Renal cortical epithelial cell (primary cell): ENCODE measurements at places on chromosomes 11 and 22.
A peak's percentile ranks its signal among the peaks of the same experiment; 100 is the strongest.

DNA sequence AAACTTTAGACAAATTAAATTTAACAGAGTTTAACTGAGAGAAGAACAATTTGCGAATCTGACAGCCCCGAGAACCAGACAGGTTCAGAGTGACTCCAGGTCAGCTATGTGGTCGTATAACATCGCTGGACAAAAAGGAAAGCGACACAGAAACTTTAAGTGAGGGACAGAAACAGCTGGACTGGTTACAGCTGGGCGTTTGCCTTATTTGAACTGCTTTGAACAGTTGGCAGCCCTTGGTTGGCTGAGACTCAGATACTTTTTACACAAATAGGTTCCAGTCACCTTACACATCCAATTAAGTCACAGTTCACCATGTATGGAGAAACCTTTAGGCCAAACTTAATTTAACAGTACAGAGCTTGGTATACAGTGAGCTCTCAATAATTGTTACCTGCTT is 436.9 kb downstream of the GUCY1A2 start:
- no peak for DNase-seq

GRCh38 chr11:131896978-131897615 is 526.7 kb downstream of the NTM start:
- no peak for DNase-seq

DNA sequence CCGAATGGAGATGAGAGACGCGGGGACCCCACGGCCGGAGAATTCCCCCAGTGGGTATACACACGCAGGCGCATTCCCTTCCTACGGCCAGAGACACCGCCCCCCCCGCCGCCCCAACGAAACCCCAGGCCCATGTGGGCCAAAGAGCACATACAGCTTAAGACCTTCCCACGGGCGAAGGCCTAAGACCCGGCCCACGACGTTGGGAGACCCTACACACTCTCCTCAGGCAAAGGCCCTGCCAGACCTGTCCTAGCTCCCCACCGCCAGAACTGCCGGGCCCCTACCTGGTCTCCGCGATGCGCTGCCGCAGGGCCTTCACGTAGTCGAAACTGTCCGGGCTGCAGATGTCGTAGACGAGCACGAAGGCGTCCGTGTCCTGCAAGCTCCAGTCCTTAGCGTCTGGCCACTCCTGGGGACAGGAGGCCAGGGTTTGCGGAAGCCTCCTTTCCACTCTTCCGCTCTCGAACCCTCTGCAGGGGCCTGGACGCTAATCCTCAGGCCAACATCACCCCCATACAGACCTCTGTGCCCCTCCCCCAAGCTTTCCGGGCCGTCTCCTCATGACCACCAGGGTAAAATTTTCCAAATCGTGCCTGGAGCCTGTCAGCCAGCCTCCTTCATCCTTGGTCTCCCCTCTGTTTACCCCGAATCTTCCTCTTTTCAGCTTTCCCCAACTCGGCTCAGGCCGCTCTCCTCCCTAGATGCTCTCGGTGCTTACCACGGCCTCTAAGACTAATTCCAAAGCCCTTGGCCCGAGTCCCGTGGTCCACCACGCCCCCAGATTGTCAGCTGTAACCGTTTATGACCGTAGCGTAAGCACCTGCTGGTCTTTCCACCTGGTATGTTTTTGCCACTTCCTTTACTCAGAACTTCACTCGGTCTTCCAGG is 1.7 kb downstream of the RASL10A start:
- DNase-seq, result no peak

DNA sequence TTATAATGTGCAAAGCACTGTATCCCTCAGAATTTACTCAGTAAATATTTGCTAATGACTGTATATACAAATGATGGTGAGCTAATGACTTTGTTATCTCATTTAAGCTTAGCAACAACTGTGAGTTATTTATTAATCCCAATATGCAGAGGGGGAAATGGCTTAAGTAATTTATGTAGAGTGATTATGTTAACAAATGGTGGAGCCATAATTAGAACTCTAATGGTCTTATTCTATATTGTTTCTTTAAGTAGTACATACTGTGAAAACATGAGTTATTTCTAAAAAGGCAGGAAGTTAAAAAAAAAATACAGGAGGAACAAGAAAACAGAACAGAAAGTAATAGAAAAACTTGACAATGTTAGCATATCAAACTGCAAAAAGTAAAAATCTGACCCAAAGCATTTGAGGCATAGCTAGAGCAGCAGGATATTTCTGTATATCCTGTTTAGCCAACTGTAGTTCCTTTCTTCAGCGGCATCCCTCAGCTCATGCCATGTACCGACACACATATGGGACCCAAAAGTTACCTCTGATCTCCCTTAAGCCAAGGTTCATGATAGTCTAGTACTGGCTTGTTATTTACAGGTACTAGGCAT is 94.2 kb downstream of the FCHSD2 start:
- peak; percentile 62 for DNase-seq

DNA sequence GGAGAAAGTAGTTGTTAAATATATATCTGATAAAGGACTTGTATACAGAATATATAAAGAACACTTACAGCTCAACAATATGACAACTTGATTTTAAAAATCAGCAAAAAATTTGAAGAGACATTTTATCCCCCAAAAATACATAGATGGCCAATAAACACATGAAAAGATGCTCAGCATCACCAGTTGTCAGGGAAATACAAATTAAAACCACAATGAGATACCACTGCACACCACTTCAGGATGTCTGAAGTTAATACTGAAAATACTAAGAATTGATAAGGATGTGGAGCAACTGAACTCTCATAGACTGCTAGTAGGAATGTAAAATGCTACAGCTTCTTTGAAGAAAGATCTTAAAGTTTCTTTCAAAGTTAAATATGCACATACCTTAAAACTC is 49.2 kb downstream of the KREMEN1 start:
- DNase-seq, result no peak

DNA sequence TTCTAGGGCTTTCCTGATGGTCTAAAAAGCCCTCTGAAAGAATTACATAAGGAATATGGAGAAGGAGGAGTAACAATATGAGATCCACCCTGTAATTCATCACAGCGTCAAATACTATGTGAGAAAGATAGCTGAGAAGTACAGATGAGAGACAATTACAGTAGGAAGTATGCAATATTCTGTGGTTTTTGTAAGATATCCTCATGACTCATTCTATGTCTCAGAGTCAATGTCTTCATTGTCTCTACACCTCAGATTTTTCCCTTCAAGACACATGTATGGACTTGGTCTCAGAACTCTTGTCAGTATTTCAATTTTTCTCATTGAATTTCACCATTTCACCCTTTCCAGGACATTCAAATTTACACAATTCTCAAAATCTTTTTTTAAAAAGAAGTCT is 343.3 kb upstream of the CTSC start:
- no peak for DNase-seq

DNA sequence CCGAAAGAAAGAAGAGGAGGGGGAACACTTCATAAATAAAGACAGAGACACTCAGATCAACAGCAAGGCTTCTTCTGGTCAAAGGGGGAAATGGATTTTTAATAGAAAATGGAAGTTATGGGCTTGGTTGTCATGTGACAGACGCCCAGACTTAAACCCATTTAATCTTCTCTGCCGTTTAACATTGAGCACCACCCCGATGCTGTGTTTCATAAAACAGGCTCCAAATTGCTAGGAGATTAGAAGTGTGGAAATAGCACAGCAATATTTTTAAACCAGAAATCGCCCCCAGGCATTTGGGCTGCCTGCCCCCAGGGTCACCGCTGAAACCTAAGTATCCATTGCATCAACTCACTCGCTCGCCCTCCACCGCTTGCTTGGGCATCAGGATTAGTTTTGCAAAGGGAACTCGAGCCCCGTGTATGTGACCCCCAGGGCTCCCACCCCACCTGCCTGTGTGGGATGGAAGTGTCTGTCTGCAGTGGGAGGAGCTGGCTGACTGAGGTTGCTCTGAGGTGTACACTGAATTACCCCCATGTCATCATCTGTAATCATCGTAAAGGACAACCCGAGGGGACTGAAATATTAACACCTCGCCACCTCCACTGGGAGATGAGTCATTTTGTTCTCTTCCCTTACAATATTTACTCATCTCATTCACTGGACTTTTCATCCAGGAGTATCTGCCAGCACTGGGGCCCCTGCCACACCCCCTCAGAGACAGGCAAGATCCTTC is 10.7 kb downstream of the DSCAML1 start:
- no peak for DNase-seq

GRCh38 chr11:11335043-11335442 is 18.0 kb downstream of the CSNK2A3 start:
- no peak for DNase-seq

GRCh38 chr11:65236194-65237059 is 25.3 kb upstream of the POLA2 start:
- no peak for DNase-seq

GRCh38 chr22:48945621-48946458 is 881.8 kb downstream of the BRD1 start:
- DNase-seq, result no peak

GRCh38 chr11:12799334-12799835 is 125.2 kb downstream of the TEAD1 start:
- no peak for DNase-seq
